B cell (primary cell): ENCODE measurements at places on chromosomes 4 and X.
A peak's percentile ranks its signal among the peaks of the same experiment; 100 is the strongest.

DNA sequence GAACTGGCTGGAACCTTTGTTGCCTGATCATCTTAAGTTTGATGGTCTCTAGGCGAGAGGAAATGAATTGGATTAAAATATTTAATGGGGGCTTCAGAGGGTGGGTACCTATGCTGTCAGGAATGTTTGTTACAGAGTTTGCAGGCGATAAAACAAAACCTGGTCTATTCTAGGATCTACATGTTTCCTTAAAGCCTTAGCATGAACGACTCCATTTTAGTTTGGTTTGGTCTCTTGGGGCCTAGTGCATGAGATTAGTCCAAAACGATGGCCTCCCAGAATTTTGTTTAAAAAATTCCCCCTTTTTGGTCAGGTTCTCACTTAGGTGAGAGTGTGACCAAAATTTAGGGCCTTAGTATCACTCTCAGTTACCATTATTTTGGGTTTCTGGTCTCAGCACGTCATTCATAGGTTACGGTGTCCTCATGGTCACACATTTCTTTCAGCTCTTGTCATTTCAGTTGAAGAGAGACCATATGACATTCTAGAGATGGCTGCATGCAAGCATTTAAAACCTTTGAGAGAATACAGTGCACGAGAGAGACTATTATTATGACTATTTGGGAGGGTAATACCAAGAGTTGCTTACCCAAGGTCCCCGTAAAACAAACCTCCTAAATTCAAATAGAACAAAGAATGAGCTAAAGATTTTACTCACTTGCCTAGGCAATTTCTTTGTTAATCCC is 13.8 kb downstream of the MOB1B start:
- no peak for DNase-seq

DNA sequence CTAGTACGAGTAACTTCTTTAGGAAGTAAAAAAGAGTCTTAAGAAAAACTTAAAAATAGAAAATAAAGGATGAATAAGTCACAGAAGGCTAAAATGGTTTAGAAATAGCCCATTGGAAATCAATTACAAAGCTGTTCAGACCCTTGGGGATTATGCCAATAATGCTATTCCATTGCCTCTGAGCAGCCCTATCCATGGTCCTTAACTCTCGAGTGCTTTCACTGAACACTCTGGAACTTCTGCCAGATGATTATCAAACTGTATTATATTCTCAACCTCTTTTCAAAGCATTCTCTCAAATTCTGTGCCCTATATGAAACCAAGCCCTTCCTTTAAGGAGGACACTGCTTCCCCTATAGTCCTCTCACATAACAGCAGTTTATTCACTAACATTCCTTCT is 17.0 kb downstream of the SLC9B1 start:
- no peak for DNase-seq

DNA sequence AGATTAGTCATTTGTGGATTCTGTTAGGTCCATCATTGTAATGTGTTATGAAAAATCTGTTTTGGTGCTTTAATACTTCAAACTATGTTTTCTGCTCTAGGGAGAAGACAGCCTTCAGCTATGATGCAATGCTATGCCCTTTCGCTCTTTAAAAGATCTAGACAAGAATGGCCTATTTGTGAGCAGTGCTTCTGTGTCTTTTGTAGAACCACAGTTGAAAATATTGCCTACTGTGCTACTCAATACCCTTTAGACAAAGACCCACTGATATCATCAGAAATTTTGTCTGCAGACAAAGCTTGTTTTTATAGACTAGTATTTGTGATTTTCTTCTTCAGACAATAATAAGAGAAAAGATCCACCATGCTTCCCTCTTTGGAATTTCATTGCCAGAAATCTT is 44.6 kb upstream of the SLITRK2 start:
- DNase-seq = no peak

- no peak for DNase-seq
Observed at GRCh38 chr4:113437129-113437528, 324.4 kb downstream of the CAMK2D start.

- DNase-seq = no peak
Observed at GRCh38 chrX:31190221-31190975, 118.6 kb upstream of the FTHL17 start.

DNA sequence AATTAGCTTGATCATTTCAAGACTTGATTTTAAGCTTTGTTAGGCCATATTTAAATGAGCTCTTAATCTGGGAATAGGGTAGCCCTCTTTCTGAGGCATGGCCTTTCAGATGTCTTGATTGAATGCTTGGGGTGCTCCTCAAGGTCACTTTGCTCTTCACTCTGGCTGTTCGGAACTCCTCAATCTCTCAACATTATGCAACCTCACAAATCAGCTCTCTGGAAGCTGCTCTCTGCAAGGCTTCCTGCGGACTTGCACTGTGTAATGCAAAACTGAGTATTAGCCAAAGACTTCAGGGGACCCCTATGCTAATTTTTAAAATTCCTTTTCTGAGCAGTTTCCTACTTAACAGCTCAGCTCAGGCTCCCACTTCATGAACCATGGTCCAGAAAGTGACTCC is 398.3 kb downstream of the PRDM5 start:
- no peak for DNase-seq

- peak; percentile 31 for DNase-seq
Observed at GRCh38 chrX:46381630-46382029, 163.6 kb downstream of the ZNF674 start.

- no peak for DNase-seq
Observed at GRCh38 chr4:31291238-31291637, 571.1 kb downstream of the PCDH7 start.

GRCh38 chr4:52983563-52984303 is 121.6 kb downstream of the RASL11B start:
- DNase-seq = peak; percentile 61

GRCh38 chr4:138639018-138639741 is 376.4 kb upstream of the NOCT start:
- DNase-seq = no peak

GRCh38 chrX:133836561-133836960 is 148.8 kb downstream of the GPC3 start:
- no peak for DNase-seq

DNA sequence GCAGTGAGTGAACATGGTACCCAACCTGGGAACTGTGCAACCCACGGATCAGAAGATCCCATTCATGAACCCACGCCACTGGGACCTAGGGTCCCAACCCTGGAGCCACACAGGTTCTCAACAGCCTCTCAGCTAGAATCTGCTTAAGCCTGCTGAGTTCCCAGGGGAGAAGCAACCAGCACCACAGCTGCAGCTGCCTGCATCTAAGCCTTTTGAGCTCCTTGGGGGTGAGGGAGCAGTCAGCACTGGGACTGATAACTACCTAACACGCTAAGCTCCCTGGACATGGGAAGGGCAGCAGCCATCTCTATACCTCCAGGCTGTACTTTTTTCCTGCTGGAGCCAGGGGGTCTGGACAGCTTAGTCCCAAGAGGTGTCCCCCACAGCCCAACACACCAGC is 179.3 kb downstream of the IL15 start:
- no peak for DNase-seq

GRCh38 chrX:54909941-54910340 is 10.7 kb upstream of the TRO start:
- DNase-seq = no peak

DNA sequence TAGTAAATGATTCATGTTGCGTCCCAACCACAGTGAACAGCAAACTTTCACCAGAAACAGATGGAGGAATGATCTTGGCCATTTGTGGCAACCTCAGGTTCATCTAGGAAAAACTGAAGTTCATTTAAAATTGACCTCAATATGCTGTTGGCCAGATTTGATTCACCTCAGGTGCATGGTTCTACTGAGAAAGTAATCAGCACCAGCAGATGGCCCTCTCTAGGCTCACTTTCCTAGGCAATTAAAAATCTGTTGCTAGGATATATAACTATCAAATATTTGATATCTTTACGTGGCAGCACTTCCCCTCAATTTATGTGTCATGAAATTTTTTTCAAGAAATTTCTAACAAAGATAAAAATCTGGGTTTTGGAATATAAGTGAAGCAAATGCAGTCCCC is 344.7 kb downstream of the GALNTL6 start:
- no peak for DNase-seq

DNA sequence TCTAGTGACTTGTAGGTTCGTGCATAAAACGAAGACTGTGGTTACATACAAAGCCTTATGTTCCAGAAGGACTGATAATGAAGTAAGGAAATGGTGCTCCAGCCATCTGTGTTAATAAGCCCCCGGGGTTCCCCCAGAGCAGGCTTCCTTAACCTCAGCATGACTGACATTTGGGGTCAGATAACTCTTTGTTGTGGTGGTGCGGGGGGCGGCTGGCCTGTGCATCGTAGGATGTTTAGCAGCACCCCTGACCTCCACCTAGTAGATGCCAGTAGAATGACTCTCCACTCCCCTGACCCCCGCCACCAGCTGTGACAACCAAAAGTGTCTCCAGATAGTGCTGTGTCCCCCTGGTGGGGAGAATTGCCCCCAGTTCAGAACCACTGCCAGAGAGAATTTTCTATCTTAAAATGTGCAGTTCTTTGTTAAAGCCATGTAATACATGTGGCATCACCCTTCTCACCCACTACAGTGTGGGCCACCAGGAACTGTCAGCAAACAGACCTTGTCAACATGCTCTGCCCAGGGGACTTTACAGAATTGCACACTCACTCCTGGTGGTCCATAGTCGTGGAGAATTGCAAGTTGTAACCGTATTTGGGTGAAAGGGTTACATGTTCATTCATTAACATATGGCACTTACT is 7.5 kb downstream of the SH3KBP1 start:
- peak; percentile 32 for DNase-seq

GRCh38 chrX:22652596-22652995 is 347.2 kb upstream of the DDX53 start:
- DNase-seq = no peak

DNA sequence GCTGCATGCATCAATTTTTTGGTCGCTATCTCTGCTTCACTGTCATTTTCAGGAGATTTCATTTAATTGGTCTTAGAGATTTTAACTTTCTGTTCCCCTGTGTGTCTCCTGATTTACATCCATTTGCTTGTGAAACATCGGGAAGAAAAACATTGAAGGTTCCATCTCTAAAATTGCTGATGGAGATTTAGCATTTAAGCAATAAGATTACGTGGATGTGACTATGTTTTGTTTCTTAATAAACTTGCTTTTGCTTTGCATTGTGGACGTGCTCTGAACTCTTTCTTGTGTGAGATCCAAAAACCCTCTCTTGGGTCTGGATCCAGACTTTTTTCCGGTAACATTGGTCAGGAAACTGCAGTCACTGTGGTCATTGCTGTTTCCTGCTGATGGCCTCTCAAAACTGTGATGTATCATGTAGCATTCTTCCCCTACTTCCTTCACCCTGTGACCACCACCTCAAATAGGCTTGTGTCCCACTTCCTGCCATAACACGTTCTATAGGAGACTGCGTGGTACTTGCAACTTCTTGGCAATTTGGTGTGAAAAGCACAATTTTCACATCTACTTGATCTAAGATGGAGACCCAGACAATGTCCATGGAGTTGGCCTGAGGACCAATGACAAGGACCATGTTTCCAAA is 4.9 kb downstream of the CXCL2 start:
- no peak for DNase-seq

- no peak for DNase-seq
Observed at GRCh38 chrX:56803850-56804681, 75.0 kb downstream of the NBDY start.

DNA sequence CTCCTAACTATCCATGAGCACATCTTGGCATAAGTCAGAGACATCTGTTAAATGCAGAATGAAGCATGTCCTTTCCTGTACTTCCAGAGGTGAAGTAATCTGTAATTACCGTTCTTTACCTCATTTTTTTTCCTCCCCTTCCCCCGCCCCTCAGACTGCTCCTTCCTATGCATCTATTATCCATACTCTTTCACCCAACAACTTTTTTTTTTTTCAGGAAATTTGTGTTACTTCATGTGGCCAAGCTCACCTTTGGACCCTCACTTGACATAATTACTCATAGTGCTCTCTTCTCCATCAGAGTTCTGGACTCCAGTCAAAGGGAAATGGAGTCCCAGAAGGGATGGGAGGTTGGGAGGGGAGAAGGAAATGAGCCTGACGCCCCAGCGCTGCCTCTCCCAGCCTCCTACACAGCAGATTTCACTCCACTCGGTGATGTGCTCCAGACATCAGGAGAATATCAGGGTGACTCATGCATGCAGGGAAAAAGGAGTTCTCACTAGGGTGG is 568.8 kb downstream of the STIM2 start:
- no peak for DNase-seq

DNA sequence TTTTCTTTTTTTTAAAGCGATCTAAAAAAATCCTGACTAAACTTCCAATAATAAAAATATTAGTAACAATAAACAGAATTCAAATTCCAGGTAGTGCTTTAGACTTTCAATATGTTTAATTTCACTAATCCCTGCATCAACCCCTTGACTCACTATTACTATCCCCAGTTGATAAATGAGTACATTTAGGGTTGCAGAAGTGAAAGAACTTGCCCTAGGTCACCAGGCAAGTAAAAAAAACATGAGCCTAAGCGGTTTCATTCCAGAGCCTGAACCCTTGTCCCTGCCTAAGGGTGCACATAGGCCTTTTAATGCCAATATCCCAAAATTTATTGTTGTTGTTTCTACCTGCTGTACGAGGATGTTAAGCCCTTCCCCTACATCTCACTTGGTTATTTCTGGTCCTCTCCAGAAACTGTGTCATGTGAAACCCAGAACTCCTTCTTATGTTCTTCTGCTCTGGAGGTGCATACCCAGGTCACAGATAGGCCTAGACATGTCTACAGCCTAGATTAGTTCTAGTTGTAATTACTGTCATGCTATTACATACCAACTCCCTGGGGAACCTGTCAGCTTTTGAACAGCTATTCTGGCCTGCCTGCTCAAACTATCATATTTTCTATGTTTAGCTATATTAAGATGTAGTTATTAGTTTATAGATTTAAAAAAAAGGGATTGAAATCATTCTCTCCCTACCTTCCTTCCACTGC is 244.5 kb upstream of the PITX2 start:
- no peak for DNase-seq

GRCh38 chrX:20224814-20225487 is 41.8 kb downstream of the RPS6KA3 start:
- DNase-seq = peak; percentile 8

DNA sequence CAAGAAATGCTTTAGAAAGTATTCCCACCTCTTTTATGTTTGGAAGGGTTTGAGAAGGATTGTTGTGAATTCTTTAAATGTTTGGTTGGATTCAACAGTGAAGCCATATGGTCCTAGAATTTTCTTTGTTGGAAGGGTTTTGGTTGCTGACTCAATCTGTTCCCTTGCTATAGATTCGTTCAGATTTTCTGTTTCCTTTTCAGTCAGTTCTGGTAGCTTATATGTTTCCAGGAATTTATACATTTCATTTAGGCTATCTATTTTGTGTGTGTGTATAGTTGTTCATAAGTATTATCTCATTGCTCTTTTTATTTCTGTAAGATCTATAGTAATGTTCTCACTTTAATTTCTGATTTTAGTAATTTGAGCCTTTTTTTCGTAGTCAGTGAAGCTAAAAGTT is 114.4 kb downstream of the MSN start:
- DNase-seq = no peak
